Islet precursor cell (in vitro differentiated cells): ENCODE measurements at places on chromosomes 16 and 17.
A peak's percentile ranks its signal among the peaks of the same experiment; 100 is the strongest.

DNA sequence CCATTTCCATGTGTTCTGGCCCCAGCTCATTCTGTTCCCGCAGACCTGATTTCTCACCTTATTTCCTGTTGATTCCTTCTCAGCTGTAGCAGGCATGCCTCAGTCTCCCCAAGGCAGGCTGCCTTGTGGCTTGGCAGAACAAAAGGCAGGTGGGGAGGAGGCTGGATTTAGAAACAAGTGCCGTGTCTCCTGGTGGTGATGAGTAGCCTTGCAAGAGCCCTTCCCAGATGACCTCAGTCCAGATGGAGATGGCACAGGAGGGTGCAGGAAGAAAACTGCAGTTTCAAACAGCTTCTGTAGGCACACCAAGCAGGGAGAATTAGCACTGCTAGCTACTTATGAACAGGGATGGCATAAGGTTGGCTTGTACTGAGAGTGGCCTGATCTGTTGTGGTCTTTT is 64.6 kb downstream of the ARHGAP44 start:
- no peak for DNase-seq

DNA sequence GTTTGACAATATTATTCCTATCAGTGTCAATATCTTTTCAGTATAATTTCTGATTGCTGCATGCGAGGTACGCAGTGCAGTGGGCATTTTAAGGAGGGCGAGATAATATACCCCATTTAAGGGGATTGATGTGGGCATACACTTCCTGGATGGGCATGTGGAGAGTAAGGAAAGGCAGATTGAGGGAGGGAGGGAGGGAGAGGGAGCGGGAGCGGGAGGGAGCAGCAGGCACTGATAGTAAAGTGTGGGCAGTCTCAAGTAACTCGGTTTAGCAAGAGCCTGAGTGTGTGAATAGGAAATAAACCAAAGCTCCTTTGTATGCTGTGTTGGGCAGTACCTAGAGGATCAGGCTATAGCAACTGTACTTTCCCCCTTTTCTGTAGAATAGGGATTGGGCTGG is 5.1 kb downstream of the BPTF start:
- peak; percentile 65 for DNase-seq

- no peak for DNase-seq
These were observed 7.5 kb upstream of the CEP131 start for GRCh38 chr17:81230043-81230820.

DNA sequence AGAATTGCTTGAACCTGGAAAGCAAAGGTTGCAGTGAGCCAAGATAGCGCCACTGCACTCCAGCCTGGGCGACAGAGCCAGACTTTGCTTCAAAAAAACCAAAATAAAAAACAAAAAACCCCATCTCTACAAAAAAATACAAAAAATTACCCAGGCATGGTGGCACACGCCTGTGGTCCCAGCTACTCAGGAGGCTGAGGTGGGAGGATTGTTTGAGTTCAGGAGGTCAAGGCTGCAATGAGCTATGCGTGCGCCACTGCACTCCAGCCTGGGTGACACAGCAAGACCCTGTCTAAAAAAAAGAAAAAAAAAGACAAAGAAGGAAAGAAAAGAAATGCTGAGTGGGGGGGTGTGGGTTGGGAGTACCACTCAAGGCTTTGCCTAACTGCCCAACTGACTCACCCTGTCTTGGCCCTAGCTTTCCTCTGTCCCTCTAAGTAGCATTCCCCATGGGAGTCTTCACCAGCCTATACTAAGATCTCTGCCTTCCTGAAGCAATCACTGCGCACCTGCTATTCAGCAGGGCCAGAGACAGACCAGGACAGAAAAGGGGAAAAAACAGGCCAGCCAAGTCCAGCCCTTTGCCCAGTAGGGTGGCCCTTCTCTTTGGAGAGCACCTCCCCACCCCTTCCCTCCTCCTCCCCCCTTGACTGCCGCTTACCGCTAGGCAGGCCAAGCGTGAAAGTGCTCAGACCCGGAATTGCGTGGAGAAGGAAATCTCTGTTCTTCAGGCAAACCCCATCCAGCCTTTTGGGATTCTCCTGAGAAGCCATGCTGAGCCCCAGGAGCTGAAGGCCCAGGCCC is 45.8 kb downstream of the RTN4RL1 start:
- DNase-seq = no peak

- peak; percentile 60 for DNase-seq
These were observed 126.6 kb downstream of the TMEM132E start for GRCh38 chr17:34706029-34706428.

DNA sequence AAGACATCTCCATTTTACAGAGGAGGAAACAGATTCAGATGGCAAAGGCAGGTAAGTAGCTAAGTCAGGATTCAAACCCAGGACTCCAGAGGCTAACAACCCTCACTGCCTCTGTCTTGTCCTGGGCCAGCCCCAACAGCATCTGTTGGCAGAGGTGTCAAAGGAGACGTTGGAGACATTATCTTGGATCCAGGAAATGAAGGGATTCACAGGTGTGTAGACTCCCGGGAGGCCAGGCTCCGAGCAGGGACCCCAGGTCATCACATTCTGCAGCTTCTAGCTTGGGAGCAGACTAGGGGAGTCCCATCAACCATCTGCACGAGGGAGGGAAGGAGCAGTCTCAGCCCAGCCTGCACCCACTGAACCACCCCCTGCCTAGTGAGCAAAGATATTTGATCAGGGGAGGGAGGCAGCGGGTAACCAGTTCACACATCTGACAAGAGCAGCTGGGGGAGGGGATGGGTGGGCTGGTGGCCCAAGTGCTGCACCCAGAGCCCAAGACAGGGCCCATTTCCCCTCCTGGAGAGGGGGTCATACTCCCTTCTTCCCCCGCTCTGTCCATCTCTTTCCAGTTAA is 1.0 kb upstream of the B9D1 start:
- DNase-seq = no peak

DNA sequence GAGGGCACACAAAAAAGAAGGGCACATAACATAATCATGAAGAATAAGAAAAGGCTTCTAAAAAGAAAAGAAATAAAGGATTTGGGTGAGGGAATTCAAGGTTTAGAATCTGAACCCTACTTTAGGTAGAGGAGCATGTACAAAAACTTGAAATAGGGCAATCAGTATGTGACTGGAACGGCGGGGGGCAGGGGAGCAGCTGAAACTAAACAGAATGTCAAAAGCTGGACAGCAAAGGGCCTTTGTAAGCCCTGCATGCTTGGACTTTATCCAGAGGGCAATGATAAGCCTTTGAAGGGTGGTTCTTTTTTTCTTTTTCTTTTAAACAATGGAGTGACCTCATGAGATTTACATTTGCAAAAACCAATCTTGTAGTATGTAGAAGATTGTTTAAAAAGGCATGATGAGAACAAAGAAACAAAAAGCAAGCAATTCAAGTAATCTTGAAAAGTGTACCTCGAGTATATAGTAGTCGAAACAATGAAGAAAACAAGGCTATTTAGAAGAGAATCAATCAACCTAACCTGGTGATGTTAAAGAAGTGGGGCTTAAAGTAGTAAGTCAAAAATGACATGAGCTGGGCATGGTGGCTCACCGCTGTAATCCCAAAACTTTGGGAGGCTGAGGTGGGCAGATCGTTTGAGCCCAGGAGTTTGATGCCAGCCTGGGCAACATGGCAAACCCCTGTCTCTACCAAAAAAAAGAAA is 46.7 kb upstream of the ANKFY1 start:
- no peak for DNase-seq

GRCh38 chr16:25626172-25626571 is 65.6 kb upstream of the HS3ST4 start:
- DNase-seq = no peak

- DNase-seq = no peak
These were observed 460.4 kb upstream of the DYNLRB2 start for GRCh38 chr16:80080287-80080851.

GRCh38 chr16:27275394-27275793 is 6.8 kb upstream of the NSMCE1 start:
- no peak for DNase-seq

- DNase-seq = no peak
These were observed 524 bp downstream of the EFTUD2 start for GRCh38 chr17:44898768-44899073.

DNA sequence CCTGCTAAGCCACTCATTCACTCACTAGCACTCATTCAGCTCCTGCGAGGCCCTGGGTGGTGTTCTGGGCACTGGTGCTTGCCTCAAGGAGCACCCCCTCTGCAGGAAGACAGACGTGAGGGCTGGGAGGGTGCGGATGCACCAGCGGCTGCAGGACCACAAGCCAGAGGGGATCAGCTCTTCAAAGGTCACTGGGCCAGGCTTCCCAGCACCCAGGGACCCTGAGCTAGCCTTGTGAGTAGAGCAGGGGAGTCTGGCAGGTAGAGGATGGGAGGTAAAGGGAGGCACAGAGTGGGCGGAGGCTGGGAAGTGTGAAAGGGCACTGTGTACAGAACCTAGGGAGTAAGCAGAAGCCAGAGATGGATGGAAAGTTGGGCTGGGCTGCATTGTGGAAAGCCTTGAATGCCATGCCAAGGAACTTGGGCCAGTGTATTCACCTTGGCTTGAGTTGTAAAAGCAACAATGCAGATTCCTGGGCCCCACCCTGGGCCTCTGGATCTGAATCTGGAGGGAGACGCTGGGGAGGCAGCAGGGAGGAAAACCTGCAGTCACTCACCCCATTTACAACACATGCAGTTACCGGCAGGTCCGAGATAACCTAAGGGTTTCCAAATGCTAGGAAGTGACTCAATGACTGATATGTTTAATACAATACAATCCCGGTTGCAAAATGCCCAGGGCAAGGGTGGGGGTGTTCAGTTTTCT is 1.7 kb downstream of the IL4R start:
- DNase-seq = peak; percentile 64

DNA sequence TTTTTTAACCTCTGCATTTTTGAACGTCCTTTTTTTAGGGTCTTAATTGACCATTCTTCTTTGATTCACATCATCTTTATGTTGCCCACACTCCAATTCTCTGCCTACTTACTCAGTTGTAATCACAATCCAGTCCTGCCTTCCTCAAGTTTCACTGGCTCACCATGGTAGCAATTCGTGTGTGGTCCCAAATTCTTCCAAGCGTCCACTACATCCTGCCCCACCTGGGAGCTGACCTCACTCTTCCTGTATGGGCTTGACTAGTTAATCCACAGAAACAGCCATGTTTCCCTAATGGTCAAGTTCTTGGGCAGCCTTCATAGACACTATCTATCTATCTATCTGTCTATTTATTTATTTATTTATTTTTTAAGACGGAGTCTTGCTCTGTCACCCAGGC is 7.1 kb downstream of the TLCD2 start:
- peak; percentile 55 for DNase-seq

GRCh38 chr17:57480438-57481196 is 224.3 kb downstream of the MSI2 start:
- DNase-seq = peak; percentile 80

DNA sequence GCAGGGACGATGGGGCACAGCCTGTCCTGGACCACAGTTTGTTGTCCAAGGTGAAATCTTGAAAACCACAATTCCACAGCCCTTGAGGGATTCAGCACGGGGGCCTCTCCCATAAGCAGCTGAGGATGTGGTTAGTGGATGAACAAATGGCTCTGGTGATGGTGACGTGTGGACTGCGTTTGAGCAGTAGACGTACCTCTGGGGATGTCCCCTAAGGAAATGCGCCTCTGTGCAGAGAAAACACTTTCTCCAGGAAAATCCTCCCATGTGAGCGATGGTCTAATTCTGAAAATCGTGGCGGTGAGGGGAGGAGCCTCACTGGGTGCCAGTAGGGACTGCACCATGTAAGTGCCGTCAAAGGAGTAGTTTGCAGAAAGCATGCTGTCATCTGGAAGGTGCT is 2.7 kb upstream of the SEPTIN12 start:
- no peak for DNase-seq

GRCh38 chr16:53837426-53837825 is 133.5 kb downstream of the FTO start:
- DNase-seq = no peak

- peak; percentile 86 for DNase-seq
These were observed at the start of gene VAMP2 for GRCh38 chr17:8162233-8162996. Gene VAMP2 (minus strand): TSS chr17:8162948. CDS start chr17:8162879, 69 bp downstream.

DNA sequence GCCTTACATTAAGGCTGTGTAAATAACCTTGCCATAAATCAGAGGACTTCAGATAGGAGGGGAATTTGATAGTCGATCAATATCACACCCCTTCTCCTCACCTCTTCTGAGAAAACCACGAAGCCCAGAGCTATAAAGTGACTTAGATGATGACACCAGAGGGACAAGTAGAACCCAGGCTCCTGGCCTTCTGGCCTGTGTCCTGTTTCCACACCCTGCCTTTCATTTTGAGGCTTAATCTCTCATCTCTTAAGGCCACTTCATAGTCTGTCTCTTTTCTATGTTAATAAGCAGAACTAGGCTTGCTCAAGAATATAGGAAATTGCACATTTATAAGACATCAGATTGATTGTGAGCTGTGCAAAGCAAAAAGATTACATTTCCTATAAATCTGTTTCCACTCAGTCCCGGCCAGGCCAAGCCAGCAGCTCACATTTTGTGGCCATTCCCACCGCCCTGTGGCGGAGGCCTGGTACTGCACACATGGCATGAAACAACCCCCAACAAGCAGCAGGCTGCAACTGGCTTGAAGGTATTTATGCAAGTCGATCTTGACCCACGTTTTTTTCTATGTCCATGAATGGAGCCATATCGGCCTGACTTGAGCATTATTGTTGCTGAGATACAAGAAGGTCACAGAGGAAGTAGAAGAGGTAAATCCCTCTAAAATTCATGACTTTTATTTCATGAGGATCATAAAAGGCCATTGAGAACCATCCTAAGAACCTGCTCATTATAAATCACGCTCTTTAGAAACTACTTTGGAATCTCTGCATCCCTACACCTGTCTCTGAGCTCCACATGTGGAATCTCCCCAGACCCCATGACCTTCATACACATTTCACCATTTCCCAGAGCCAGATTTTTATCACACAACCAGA is 93.7 kb downstream of the PMP22 start:
- DNase-seq = peak; percentile 94

DNA sequence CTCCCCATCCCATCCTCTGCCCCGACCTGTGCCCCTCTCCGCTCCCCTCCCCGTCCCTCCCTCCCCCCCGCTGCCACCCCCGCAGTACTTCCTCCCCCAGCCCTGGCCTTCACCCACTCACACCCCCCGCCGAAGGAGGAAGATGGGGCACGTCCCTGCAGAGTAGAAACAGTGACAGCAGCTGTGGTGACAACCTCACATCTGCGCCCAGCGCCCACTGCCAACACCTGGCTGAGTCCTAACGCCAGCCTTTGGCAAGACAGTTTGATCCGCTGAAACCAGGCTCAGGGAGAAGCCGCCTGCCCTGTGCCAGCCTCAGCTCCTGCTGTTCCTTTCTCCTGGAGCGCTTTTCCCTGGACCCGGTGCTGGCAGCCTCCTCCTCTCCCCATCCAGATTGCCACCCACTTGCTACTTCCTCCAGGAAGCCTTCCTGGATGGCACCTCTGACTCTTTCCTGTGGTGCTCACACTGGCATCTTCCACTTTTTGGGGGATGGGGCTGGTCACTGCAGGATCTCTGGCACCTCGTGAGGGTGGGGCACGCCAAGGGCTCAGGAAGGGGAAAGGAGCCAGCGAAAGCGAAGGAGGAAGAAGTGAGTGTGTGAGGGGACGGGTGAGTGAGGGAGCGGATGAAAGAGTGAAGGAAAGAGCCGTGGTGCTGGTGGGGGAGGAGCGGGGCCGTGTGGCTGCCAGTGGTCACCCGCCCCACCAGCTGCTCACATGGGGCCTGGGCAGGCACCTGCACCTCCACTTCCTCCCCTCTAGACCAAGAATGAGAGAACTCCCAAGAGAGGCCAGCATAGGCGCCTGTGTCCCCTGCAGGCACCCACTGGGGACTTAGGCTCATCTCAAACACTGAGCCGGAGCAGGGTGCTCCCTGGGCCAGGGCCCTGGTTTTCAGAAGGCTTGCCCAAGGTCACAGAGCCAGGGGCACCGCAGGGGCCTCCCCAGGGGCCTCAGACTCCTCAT is 27.0 kb downstream of the ZFPM1 start:
- DNase-seq = no peak

- no peak for DNase-seq
These were observed 376.5 kb downstream of the CDH11 start for GRCh38 chr16:64745258-64745930.

GRCh38 chr17:82101301-82101715 is 3.3 kb upstream of the FASN start:
- DNase-seq = no peak
